ENCODE measurements at places on chromosomes 1 and 21.

DNA sequence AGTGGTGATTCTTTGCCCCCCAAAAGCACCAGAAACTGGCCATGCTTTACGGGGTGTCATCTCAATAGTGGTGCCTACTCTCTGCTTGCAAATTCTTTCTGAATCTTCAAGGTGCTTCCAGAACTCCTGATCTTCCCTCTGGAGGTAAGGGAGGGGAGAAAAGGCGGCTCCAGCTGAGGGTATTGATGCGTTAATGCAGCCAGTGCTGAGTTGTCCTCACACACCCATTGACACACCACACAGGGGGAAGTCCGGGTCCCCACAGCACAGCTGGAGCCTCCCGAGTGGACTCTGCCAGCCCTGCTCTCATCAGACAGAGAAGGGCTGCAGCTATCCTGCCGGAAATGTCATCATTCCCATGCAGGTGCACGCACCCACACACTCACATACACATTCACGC lies 1.2 kb downstream of the VSIG8 start:
- no peak for DNase-seq

GRCh38 chr1:192892934-192893333 lies 84.1 kb downstream of the RGS2 start:
- DNase-seq: no peak

- DNase-seq: no peak
Observed at GRCh38 chr1:186302381-186302920, 72.6 kb downstream of the TPR start.

- no peak for DNase-seq
Observed at GRCh38 chr1:100536031-100536430, 1.9 kb upstream of the GPR88 start.

GRCh38 chr1:10616696-10617095 lies 141.9 kb downstream of the PEX14 start:
- DNase-seq: no peak

GRCh38 chr1:168640836-168641235 lies 64.4 kb downstream of the XCL1 start:
- DNase-seq: no peak

GRCh38 chr1:215566556-215567490 lies at the start of gene KCTD3:
Gene KCTD3 (plus strand): TSS chr1:215567304. CDS start chr1:215567686, 382 bp downstream.
- peak; percentile 83 for DNase-seq

DNA sequence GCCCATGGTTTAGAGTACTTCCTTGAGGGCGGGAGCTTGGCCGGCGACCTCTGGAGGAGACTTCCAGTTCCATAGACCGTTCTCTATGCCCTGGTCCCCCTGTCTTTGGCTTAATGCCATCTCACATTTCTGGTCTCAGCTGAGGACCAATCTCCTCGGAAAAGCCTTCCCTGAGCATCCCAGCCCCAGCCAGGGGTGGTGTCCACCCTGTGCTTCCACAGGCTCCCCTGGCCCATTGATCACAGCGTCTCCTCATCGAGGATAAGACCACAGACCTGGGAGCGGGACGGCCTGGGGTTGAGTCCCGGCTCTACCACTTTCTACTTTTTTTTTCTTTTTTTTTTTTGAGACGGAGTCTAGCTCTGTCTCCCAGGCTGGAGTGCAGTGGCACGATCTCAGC lies 14.5 kb downstream of the WNT4 start:
- DNase-seq: no peak

DNA sequence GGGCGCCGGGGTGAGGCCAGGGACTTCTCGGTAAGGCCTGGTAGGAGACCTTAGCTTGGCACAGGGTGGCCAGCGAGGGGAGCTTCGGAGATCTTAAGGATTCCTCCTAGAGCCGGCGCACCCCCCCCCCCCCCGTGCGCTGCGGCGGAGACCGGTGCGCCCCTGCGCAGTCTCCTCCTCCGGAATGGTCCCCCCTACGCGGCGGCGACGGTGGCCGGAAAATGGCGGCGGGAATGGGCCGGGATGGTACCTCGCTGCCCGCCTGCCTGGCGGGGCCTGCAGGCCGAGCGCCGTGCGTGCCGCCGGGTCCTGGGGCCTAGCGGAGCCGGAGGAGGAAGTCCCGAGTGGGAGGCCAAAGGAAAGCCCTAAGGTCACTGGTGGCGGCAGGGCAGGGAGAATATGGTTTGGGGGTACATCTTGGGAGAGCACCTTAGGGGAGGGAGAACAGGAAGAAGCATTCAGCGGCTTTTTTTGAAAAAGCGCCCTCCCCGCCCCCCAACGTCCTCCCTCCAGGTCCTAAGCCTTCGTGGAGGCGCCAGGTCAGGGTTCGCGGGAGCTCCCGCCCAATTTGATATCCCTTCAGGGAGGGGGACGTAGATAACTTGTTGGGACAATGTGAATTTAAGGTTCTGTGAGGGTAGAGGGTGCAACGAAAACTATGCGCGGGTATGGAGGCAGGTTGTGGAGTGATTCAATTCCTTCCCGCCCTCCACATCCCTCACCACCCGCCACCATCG lies 429 bp downstream of the SRRM1 start:
- peak; percentile 19 for DNase-seq

GRCh38 chr1:117232531-117232930 lies 21.8 kb upstream of the VTCN1 start:
- DNase-seq: no peak

DNA sequence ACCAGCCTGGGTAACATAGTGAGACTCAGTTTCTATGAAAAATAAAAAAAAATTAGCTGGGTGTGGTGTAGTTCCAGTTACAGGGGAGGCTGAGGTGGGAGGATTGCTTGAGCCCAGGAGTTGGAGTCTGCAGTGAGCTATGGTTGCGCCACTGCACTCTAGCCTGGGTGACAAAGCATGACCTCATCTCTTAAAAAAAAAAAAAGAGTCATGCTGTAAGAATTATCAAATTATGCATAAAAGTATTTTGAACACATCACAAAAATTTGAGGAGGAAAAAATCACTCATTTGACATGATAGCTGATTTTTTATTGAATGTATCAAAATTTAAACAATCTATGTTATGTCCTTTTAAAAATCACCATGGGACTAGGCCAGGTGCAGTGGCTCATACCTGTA lies 17.8 kb downstream of the CCDC30 start:
- DNase-seq: no peak

- no peak for DNase-seq
Observed at GRCh38 chr1:24491577-24492360, 10.9 kb upstream of the RCAN3 start.

DNA sequence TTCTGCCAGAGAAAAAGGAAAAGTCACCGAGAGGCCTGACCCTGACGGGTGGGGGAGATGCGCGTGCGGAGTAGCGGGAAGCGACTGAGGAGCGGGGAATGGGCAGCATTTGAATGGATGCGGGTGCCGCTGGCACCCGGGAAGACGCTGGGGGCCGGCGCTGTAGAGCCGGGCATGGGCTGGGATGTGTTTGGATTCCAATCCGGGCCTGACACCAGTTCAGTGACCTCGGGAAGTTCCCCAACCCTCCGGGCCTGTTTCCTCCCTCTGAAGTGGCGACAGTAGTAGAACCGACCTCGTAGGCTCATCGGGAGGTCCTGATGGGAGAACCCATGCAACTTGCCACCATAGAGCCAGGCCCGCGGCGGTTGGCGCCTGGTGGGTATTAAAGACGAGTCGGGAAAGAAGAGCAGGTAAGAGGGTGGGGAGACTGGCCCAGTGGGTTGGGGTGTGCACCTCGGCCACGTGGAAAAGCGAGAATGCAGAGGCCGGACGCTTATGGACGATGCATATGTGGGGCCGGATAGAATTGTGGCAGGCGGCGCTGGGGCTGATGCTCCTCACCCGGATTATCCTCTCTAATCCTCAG lies 642 bp upstream of the SLC16A1 start:
- no peak for DNase-seq

DNA sequence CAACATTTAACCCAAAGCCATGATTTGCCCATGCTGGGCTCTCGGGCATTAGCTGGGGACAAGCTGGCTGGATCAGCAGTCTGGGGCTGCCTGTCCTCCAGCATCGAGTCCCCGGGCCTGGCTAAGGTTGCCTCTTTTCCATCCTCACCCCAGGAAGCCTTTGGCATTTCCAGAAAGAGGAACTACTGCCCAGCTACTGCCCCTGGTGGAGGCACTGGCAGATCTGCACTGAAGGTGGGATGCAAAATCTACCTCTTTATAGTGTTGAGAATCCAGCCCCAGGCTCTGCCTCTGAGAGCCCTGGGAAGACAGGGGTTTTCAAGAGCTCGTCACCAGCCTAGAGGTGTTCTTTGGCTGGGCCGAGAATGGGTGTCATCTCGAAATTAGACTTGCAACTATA lies 635.9 kb downstream of the MATN1 start:
- DNase-seq: no peak

- DNase-seq: no peak
Observed at GRCh38 chr1:70117046-70117445, 88.3 kb downstream of the LRRC40 start.

DNA sequence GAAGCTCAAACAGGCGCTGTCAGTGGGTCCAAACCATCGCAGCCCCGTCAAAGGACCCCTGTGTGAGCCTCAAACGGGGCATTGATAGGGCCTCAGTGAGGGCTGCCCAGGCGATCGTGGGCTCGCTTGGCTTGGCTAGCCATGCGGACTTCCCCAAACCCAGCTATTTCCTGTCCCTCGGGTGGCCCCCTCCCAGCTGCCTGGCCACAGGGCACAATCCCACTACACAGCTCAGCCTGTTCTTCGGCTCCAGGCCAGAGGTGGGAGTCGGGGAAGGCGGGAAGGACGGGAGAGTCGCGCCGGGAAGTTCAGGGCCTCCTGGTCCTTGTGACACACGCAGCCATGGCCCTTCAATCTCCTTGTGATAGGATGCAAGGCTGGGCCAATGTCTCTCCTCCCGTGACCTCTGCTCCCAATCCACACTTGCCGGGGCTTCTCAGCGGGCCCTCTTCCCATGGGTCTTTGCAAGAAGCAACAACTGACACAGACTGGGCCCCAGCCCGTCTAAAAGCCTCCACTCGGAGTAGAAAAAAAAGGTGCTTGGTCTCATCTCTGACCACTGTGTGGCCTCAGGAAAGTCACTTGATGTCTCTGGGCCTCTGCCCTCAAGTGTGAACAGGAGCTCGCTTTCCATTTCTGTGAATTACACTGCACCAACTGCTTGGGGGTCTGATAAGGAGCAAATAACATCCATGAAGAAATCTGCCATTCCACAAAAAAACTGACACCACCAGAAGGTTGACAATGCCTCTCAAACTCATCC lies 7.1 kb upstream of the MATN1 start:
- DNase-seq: no peak

DNA sequence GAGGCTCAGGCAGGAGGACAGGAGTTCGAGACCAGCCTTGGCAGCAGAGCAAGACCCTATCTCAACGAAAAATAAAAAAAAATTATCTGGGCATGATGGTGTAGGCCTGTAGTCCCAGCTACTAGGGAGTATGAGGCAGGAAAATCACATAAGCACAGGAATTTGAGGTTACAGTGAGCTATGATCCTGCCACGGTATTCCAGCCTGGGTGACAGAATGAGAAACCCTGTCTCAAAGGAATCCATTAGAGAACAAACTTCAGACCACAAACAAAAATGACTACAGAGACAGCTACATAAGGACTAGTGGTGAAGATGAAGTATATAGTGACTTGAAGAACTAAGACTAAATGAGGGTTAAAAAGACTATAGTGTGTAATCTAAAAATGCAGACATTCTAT lies 233.1 kb downstream of the RERE start:
- DNase-seq: no peak

- no peak for DNase-seq
Observed at GRCh38 chr1:34871443-34872132, 12.0 kb upstream of the SMIM12 start.

GRCh38 chr1:198935306-198935921 lies 296.6 kb downstream of the PTPRC start:
- peak; percentile 79 for DNase-seq

- DNase-seq: peak; percentile 17
Observed at GRCh38 chr1:172821609-172822274, 162.8 kb downstream of the FASLG start.

DNA sequence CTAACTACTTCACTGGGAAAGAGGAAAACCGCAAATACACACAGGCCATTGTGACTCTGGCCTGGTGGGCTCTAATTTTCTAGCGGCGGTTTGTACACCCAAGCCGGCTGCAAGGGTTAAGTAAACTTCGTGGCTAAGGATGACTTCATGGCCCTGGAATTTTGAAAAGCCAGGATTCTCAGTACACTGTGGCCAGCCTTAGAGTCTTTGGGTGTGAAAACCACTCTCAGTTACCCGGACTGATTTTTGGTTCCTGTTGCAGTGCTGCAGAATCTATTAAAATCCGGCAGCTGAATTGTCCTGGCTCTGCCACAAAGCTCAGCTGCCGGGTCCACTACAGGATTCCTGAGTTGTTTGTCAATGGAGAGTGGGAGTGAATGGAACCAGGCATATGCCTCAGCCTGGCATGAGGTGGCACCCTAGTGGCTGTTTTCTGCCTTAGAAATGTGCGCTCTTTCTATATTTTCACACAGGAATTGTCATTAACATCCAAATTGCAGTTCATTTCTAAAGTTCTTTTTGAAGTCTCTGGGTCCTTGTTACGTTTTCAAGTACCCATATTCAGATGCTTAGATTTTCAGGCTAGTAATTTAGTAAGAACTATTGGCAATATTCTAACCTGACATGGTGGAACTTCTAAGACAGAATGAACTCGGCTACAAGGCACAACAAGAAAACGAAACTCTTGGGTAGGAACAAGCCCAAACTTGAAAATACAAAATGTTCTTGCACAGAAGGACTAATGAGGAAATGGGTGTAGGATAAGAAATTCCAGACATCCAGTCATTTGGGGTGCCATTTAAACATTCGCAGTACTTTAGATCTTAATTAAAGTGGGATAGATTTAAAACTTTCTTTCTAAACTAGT lies 255.9 kb downstream of the NFIA start:
- DNase-seq: peak; percentile 91

DNA sequence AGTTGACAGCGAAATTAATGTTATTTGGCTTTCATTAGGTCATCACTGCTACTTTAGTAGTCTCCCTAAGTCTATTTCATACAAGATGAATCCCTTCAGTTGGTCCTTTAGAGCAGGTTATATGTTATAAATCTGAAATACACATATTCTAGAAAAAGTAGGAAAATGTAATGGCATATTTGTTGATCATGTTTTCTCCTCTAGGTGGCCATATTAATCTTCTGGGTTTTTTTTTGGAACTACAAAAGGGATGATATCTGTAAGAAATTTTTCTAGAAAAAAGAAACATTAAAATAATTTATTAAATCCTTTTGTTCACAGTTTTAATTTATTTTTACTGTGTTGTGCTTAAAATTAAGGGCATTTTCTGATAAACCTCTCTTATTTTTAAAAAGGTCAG lies 87.9 kb downstream of the SYT14 start:
- no peak for DNase-seq

- no peak for DNase-seq
Observed at GRCh38 chr1:173300061-173301044, 93.2 kb upstream of the TNFSF4 start.

DNA sequence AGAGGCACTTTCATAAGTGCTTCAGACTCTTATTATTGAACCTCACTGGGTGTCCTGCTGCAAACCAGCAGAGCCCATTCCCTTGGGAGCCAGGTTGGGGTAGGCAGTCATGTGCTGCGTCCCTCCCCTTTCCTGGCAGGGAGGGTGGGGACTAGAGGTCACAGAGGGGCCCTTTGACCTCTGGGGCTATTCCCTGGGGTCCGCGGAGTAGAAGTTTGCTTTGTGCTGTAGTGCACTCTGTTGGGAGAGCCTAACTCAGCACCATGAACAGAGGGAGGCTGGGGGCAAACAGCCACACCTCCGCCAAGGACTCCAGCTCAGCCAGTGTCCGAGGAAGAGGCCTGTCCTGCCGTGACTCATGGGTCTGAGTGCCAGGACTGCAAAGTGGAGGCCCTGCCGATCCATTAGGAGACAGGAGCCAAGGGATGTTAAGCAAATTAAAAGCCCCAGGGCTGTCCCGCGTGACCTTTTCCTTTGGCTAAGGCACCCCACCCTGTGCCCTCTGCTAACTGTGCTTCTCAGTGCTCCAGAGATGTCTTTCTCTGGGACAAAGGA lies 3.0 kb upstream of the IGSF21 start:
- DNase-seq: no peak
